ENCODE measurements at places on chromosomes 12 and 14.

DNA sequence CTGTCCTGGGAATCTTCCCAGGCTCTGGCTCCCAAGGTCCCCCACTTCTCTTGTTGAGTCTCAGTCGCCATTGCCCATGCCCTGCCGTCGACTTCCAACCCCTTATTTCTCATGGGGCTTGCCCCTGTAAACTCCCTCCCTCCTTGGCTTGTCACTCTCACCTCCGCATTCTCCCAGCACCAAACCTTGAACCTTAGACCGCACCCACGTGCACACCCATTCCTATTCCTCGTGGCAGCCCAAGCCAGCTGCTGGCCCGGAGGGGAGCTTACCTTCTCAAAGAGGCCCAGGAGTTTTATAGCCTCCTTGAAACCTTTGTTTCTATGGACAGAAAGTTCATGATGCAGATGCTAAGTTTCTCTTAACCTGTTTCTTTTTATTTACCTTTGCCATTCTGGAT, 4.6 kb downstream of the JDP2 start:
- DNase-seq, result no peak

- no peak for DNase-seq
These were observed 3.6 kb upstream of the KRT5 start for GRCh38 chr12:52523824-52524223.

- DNase-seq, result no peak
These were observed 279.9 kb upstream of the TBX3 start for GRCh38 chr12:114963846-114964245.

GRCh38 chr12:179131-179884, 34.6 kb downstream of the SLC6A12 start:
- no peak for DNase-seq

- DNase-seq, result no peak
These were observed 25.6 kb upstream of the CPNE8 start for GRCh38 chr12:38930990-38931389.

DNA sequence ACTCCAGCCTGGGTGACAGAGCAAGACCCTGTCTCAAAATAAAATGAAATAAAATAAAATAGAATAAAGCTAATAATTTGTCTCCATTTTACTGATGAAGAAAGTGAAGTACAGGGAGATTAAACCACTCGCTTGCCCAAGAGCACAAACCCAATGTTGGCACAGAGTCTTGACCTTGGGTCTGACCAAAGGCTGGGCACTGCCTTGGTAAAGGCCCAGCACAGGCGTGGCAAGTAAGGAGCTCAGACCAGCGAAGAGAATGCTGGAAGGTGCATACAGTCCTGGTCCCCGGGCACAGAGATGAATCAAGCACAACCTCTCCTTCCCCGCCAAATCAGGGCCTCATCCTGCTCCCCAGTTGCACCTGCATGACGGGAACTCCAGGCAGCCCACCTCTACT, 26.9 kb downstream of the SCARB1 start:
- no peak for DNase-seq

GRCh38 chr12:69948851-69949250, 123.8 kb downstream of the MYRFL start:
- DNase-seq, result no peak

DNA sequence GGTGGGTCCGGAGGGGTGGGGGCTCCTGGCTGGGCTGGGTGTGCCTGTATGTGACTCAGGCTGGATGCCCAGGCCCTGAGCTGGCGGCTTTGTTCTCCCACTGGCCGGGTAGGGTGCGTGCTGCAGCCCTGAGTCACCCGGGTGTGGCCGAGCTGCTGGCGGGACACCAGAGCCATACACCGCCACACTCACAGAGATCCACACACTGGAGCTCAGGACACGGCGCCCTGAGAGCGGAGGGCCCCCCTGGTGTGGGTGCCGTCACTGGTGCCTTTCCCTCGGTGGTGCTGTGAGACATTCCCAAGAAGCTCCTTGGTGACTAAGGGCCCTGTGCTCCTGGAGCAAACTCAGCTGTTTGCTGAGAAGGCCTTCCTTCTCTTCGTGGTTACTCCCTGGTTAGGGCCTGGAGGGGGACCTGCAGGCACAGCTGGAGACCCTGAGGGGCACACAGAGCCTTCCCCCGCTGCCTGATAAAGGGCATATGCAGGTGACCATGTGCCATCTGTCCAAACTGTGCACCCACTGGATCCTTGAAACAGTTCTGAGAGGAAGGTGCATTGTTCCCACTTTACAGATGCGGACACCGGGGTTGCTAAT, 44.3 kb downstream of the KRT80 start:
- DNase-seq, result peak; percentile 98

GRCh38 chr14:68794130-68794850, 1.4 kb upstream of the ZFP36L1 start:
- DNase-seq, result peak; percentile 96

DNA sequence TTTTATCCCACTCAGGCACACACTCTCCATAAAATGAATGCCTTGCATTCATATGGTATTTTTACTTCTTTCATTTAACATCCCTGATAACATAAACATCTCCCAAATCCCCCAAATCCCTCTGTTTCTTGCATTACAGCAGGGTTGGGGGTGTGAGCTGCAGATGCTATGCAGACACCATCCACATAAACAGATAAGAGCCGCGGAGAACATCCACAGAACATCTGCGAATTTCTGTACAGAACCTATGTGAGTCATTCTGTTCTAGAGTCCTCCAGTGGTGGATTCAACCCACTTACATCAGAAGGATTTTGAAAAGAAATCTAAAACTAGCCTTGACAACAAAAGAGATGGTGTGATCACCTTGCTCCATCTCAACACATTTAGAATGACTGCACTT, 20.3 kb downstream of the FBLN5 start:
- no peak for DNase-seq

DNA sequence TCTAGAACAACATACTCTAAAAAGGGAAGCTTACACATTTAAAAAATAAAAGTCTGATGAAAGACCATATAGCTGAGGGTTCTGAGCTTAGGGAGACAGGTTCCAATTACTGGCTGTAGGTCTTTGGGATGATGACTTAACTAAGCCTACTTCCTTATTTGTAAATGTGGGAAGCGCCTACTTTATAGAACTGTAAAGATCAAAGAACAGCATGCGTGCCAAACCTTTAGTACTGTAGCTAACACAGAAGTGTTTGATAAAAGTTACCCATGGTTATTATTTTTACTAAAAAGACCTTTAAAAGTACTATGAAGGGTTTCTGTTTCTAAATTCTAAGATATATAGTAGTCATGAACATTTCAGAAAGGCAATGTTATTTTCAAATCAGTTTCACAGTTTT, 35.7 kb downstream of the STK38L start:
- DNase-seq, result no peak

DNA sequence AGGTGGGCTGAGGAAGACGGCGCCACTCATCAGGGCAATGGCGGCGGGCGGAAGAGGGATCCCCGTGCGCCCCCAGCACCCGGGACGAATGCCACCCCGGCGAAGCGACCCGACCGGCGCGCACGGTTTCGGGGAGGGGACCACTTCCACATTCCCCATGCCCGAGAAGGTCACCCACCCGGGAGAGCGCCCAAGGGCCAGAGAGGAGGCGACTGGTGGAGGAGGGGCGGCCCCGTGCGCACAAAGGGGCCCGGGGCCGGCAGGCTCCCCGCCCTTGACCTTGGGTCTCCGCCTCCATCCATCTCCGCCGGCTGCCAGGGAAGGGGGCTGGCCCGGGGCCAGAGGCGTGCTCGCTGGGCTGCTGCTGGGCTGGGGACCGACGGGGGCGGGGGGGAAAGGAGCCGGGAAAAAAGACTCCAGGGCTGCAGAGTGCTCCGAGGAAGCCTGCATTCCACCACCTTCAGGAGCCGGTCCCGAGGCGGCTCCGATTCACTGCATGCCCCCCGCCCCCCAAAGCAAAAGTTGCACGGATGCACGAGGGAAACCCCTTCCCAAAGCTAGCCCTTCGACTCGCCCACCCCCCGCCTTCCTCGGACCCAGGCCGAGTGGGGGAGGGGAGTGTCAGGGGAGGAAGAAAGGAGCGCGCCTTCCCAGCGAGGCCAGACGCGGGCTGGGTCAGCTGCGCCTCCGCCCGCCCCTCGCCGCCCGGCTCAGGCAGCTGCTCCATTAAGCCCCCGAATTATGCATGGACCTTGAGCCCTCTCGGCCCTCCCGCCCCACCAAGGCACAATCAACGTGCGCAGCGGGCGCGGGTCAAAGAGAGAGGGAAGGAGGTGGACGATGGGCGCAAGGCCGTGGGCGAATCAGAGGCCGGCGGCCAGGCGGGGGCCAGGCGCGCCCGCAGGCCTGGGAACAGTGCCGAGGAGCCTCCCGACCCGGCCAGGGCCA, 26.2 kb downstream of the BCL11B start:
- DNase-seq, result no peak

DNA sequence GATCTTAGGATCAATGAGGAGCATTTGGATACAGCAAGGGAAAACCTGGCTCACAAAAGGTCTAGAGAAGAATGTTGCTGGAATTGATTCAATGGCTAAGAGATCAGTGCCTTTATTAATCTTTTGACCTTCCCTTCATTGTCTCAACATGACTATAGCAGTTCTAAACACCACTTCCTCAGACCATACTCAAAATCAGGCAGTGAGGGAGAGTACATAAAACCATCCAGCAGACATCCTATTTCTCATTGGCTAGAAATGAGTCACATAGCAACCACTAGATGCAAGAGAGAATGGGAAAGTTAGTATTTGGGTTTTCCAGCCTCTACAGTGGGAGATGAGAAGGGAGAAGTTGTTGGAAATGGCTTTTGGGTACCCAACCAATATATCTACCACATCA, 151.4 kb upstream of the NUDT4 start:
- no peak for DNase-seq

DNA sequence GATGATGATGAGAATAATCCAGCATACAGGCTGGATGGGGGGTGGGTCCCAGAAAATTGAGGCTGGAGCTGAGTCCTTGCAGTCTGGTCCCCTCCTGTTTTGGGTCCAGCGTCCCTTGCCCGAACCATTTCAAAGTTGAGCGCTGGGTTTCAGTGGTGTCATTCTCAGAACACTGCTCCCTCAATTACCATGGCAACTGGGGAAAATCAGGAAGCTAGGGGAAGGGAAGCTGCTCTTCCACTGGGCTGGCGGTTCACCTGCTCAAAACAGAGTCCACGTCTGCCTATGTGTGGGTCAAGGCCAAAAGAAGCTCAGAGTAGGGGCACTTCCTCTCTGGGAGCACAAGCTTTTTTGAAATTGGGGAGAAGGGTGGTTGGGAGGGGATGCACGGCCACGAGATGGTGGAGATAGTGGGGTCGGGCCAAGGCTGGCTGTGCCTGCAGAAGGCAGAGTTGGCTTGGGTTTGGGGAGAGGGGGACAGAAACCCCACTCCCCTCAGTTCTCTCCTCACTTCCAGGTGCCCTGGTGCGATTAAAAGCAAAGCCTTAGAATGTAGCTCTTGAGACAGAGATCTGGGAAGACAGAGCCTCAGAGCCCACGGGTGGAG, 1.7 kb upstream of the NOS1 start:
- DNase-seq, result no peak

DNA sequence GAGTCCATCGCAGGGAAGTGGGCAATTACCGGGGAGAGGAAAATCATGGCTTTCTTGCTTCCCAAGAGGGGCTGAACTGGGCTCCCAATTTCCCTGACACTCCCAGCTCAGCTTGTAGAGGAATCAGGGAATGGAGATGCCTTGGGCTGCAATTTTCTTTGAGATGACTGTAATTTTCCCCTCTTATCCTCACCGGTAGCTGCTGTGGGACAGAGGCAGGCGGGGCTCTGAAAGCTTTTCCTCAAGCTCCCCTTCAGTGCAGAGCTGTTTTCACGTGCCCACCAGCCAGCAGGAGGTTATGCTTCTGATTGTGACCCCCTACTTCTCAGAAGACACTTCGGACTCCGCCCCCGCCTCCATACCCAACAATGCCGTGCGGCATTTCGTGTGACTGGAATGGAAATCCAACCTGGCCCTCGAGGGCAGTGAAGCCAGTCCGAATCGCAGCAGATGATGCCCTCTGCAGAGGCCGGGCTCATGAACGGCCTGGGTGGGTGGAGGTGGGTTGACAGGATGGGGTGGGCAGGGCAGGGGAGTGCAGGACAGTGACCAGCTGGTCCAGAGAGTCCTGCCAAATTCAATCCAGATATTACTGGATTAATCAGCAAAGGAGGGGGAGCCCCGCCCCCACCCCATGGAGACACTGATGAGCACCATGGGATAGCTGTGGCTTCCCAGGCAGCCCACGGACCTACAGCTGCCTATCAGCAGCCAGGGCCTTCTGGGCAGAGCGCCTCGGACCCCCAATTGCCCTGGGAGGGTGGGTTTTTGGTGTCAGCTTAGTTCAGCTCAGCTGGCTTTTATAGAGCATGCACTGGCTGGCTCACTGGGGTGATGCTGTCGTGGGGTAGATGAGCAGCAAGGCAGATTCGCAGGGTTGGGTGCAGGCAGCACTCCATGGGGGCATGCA, 37.6 kb downstream of the RTL1 start:
- DNase-seq, result peak; percentile 30

DNA sequence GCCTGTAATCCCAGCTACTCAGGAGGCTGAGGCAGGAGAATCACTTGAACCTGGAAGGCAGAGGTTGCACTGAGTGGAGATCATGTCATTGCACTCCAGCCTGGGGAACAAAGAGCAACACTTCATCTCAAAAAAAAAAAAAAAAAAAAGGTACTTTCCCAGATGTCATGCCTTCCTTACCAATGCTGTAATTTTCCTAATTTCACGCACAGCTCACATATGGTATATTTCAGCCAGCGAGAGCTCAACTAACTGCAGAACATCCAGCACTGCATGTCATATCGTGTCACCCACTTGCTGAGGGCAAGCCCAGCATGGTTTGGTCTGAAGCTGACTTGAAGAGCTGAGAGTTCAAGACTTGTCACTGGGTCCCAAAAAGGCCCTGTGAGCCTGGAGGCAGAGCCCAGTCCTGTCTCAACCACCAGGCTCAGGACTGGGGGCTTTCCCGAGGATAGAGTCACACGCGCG, 29.0 kb downstream of the NFKBIA start:
- DNase-seq, result no peak

GRCh38 chr12:26010293-26010821, 51.9 kb downstream of the RASSF8 start:
- DNase-seq, result no peak
